ENCODE measurements at places on chromosomes 3 and 15.

DNA sequence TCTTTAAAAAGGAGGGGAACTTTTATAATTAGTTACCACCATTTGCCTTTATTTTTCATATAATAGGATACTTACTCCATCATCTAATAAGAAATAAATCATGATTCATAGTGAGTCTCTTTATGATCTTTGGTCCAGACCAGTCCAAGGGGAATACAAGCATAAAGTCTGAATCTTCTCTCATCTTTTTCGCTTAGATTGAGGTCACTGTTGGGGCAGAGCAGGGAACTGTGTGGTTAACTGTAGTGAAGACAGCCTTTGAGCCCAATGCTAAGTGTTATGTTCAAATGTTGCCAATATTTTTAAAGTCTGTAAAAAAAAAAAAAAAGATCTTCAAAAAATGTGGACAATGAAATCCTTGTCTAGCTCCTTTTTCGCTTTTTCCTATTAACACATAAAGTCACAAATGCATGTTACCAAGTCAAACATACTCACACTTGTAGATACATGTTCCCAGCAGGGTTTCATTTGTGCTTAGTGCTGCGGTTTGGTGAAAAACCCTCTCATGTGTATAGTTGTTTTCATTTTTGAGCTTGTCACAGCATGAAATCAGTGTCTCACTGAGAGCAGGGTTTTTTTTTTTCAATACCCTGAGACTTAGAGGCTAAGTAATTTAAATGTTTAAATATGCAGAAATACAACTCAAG lies 72.1 kb downstream of the EPHA3 start:
- DNase-seq = peak; percentile 68

DNA sequence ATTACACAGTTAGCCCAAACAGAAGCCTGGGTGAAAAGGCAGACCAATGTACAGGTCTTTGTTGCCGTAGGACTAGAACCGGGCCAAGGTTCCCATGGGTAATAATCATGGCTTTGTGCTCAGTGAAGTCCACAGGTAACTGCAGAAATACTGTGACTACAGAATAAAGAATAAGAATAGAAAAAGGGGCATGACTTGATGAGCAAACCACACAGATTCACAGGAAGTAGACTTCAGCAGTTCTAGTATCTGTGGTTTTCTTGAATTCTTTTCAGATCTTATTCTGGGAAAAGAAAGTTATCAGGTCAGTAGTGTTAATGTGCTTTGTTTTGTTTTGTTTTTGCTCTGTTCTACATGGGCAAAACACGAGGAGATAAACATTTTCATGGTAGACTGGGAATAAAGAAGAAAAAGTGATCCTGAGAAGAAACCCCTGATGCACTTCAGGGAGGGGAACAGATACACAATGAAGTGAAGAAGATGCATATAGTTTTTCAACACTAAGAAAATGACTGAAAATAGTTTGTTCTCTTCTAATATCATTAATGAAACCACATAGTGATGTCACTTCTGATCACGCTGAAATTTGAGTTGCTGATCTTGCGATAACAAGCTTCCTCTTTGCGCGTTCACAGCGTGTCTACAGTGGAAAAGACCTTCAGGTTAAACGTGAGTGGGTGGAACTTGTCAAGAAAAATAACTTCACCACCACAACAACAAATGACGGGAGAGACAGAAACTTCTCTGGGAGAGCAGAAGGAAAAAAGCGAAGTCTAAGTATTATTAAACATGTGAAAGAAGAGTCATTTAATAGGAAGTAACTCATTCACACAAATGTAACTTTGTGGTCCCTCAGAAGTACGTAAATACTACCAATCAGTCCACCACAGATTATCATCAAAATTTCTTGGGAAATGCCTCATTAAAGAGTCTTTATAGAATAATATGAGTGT lies 315.8 kb upstream of the SATB1 start:
- peak; percentile 51 for DNase-seq

DNA sequence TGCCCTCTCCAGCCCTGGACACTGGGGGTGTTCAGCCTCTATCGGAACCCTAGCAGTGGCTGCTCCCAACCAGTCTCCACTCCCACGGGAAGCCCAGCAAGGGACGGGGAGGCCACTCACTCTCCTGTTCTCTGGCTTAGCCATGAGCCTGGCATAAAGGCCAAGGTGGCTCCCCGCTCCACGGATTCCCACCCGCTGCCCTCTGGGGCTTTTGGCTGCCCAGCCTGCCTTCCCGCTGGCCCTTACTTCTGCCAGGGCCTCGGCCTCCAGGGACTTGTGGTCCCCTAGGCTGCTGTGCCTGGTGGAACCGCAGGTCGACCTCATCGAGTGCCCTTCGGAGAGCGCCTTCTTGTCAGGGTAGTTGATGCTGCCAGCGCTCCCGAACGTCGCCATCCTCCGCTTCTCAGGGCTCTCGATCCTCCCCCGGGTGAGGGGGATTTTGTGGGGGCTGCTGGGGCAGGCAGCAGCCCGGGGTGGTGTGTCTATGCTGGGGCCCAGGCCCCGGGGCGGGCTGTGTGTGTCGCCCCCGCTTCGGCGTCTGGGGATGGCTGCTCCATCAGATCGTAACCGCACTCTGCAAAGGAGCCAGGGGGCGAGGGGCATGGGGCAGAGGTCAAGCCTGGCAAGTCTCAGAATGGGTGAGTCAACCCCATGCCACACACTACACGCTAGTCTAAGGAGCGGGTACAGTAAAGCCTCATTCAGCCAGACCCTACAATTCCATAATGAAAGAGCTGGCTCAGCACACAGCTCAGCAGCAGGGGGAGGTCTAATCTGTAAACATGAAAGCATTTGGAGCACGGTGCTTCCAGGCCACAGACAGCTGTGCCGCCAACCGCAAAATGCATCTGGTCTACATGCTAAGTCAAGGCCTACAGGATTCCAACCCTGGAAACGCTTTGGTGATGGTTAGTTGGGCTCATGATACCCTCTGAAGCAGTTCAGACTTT lies 27.3 kb upstream of the RAD18 start:
- no peak for DNase-seq

DNA sequence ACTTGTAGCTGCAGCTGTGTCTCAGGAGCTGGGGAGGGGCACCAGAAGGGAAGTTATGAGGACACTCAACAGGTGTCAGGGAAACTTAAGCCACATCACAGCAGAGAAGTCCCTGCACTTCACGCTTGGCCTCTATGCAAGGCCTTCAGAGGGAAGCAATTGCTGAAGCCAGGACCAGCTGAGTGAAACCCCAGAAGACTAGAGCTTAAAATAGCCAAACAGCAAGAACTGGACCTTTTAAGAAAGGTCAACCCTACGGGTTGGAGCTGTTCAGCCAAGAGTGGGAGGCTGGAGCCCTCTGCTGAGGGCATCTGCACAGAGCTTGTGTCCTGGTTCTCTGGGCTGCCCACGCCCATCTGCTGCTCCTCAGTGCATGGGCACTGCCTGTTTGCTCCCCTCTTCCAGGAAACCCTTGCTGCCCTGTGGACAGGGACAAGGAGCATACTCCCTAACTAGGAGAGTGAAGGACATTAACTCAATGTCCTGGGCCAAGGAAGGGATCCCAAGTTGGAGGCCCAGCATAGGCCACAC lies 3.9 kb upstream of the GRAMD2A start:
- DNase-seq = no peak

- no peak for DNase-seq
Measured at GRCh38 chr3:58955308-58955707, 94.5 kb downstream of the CFAP20DC start.

GRCh38 chr3:186534113-186534669 lies 10.0 kb downstream of the CRYGS start:
- DNase-seq = peak; percentile 2
